ENCODE measurements at places on chromosomes 11 and 22. TPM values are rescaled to one million over a fixed set of nuclear protein-coding genes. Genes with fewer than 3 reads are reported as not detected.

DNA sequence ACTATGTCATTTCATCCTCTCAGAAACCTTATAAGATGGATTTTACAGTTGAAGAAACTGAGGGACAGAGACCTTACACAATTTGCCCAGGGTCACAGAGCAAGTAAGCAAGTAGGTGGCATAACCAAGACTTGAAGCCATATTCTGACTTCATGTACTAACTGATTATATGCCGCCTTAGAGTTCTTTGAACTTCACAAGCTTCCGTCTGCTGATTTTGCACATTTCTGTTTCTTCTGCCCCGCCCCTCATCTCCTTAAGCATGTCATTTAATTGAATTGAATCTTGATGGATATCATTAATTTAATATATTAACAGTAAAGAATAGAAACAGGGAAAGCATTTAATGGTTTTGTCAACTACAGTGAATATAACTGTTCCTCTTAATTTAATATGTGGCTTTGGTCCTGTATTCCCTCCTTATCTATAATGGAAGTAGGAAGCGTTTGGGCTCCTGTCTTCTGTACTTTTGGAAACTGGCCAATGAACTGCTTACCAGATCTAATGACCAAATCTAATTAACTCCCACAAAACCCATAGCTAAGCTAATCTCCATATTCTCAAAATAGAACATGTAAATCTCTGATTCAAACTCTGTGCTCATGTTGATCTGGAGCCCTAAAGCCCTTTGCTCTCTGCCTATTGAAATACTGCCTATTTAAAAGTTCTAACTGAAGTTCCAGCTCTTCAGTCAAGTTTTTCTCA, 30.4 kb downstream of the SIK2 start:
- DNase-seq: no peak

DNA sequence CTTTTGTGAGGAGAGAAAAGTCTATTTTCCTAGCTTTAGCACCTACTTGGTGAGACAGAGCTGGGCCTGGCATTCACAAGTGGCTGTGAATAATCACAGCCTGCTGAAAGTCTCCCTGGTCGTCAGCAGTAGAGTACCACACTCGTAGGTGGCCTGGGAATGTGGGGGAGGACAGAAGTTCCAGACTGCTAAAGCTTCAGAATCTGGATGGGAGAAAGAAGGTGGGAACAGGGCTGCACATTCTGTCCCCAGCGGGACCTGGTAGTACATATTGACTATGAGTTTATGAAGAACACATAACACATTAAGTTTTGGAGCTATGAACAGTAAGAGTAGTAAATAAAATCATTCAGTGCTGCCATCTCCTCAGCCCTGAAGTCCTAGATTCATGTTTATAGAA, 19.0 kb upstream of the LIMK2 start:
- no peak for DNase-seq

Gene MUC2
- 0.26 TPM for total RNA-seq

Gene VWCE
- 0.51 TPM for total RNA-seq

- no peak for DNase-seq
Measured at GRCh38 chr11:26522912-26523610, 49.0 kb downstream of the MUC15 start.

DNA sequence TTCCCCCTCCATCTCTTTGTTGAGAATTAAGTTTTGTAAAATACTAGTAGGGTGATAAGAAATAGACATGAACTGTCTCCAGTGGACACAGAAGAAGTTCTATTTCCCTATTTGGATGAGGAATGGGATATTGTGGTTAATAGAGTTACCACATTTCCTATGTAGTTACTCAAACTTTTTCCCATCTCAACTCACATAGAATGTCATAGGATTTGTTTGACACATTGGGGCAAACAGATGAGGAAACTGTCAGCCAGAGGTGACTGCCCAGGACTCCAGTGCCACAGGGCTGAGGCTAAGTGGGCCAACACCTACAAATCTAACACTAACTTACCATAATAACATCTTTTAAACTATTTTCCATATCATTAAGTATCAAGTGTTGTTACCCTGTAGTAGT, 58.3 kb downstream of the CCDC83 start:
- DNase-seq: no peak

Data from uterus (tissue), 4 donors.